Adrenal gland (tissue), 19 donors: ENCODE measurements at places on chromosomes 4 and X.

DNA sequence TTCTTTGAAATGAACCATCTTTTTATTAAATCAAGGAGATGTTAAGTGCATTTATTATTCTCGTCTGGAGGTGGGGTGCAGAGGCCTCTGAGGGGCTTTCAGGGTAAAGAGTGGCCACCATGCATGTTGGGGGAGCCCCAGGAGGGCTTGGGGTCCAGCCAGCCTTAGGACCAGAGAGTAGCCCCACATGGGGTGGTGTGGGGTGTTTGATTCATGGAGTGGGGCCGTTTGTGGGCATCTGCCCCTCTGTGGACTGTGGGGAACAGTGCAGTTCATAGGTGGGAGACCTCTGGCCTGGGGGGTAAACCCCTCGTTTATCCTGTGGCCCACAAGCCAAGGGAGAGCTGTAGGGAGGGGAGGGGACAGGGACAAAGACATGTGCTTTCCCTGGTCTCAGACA is 26.9 kb downstream of the HTRA3 start:
- no peak overlapping the region for H3K4me3 ChIP-seq
- no peak for DNase-seq
- H3K27me3 ChIP-seq = no peaks in the 10 kb centered on the region

DNA sequence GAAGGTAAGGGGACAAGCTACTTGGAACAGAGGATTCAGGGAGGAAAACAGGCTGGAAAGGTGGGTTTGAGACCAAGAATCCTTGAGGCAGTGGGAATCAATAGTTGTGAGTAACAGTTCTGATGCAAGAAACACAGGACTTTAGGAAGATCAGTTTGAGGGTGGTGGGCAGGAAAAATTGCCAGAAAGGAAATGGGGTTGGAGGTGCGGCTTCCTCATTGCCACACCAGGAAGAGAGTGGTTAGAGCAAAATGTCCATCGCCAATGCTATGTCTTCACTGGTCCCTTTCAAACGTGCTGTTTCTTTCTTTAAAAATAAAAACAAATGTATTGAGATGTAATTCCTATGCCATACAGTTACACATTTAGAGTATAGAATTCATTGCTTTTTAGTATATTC is 57.1 kb upstream of the NOCT start:
- no peaks in the 10 kb centered on the region for H3K27me3 ChIP-seq
- H3K4me3 ChIP-seq = no peak overlapping the region
- no peaks in the 10 kb centered on the region for H3K36me3 ChIP-seq
- DNase-seq = no peak
- H3K27ac ChIP-seq = no peak overlapping the region
- H3K4me1 ChIP-seq = no peaks in the 10 kb centered on the region

GRCh38 chr4:109169170-109169569 is 133.3 kb downstream of the COL25A1 start:
- no peaks in the 10 kb centered on the region for H3K4me1 ChIP-seq
- H3K27ac ChIP-seq = no peak overlapping the region
- no peaks in the 10 kb centered on the region for H3K27me3 ChIP-seq
- no peak overlapping the region for H3K4me3 ChIP-seq
- DNase-seq = no peak

DNA sequence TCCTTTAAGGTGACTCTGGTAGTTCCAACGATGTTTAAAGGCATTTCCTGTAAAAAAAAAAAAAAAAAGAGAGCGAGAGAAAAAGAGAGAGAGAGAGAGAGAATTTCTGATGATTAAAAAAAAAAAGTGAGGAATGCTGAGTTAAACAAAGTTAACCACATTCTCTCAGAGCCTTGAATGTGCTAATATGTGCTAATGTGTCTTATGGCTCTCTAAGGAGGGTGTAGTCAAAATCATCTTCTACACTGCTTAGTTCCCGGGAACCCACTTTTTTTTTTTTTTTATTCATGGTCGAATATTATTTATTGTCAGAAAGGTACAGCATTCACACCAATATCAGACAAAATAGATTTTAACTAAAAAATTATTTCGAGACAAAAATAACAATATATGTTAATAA is 111.7 kb downstream of the SNCA start:
- H3K27me3 ChIP-seq = no peaks in the 10 kb centered on the region
- DNase-seq = no peak
- no peak overlapping the region for H3K27ac ChIP-seq
- H3K4me3 ChIP-seq = no peak overlapping the region
- H3K36me3 ChIP-seq = no peaks in the 10 kb centered on the region
- no peaks in the 10 kb centered on the region for H3K4me1 ChIP-seq

DNA sequence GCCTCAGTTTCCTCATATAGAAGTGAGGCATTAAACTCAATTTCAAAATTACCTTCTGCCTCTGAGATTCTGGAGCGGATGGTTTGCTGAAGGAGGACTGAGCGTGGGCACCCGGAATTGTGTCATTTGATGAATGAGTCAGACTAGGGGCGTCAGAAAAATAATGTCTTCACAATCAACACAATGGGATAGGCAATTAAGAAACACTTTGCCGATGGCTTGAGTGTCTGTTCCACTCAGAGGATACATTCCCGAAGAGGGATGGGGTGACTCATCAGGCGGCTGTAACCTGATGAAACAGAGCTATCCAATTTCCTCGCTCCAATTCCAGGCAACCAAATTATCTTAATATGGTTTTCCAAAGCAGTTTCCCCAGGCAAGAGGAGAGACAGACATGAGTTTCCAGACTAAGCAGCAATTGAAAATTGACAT is 1.2 kb upstream of the CHRNA9 start:
- DNase-seq = no peak
- H3K27me3 ChIP-seq = no peaks in the 10 kb centered on the region
- H3K36me3 ChIP-seq = no peaks in the 10 kb centered on the region
- H3K4me1 ChIP-seq = no peaks in the 10 kb centered on the region

DNA sequence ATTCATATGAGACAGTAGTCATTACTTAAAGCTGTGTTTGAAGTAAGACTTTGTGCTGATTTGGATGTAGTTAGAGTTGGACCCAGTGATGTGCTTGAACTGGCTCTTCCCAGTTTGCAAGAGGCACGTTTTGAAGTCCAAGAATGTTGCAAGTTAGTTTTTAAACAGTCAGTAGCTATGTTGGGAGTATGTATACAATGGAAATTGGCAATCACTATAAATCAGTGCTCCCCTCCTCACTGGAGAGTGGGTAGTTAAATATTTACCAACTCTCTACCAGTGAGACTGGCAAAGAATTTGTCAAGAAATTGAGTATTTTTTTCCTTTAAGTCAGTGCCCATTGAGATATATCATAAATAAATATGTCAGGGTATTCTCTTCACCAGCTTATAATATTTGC is 191.9 kb upstream of the SPRY1 start:
- no peak for DNase-seq
- no peaks in the 10 kb centered on the region for H3K27me3 ChIP-seq
- no peak overlapping the region for H3K4me3 ChIP-seq
- H3K36me3 ChIP-seq = no peaks in the 10 kb centered on the region

- H3K27me3 ChIP-seq = no peaks in the 10 kb centered on the region
- H3K4me3 ChIP-seq = peak overlapping the region; percentile 51
- DNase-seq = no peak
- no peak overlapping the region for H3K27ac ChIP-seq
- peaks cover 5% of the 10 kb centered on the region for H3K4me1 ChIP-seq
These were observed 4.3 kb downstream of the DMD start for GRCh38 chrX:33207056-33207455.

DNA sequence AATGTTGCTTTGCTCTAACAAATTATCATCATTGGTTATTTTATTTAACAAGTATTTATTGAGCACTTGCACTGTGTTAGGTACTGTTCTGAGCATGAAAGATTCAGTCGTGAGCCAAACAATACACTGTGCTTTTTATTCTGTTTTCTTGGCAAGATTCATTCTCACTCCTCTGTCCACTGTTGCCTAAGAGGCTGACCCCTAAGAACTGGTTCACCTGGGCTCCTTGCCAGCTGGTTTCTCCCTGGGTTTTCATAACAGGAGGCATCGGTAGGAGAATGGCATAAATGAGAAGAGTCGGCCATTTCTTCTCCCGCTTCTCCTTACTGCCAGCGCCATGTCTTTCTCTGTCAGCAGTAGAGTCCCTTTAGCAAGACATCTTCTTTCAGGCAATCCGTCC is 243.7 kb upstream of the DIAPH2 start:
- H3K27me3 ChIP-seq = peaks cover 11% of the 10 kb centered on the region
- no peak overlapping the region for H3K27ac ChIP-seq
- H3K36me3 ChIP-seq = no peaks in the 10 kb centered on the region

- no peak overlapping the region for H3K4me3 ChIP-seq
- no peaks in the 10 kb centered on the region for H3K36me3 ChIP-seq
- H3K4me1 ChIP-seq = no peaks in the 10 kb centered on the region
- no peaks in the 10 kb centered on the region for H3K27me3 ChIP-seq
- no peak for DNase-seq
These were observed 931.2 kb downstream of the CCSER1 start for GRCh38 chr4:91058345-91058744.

DNA sequence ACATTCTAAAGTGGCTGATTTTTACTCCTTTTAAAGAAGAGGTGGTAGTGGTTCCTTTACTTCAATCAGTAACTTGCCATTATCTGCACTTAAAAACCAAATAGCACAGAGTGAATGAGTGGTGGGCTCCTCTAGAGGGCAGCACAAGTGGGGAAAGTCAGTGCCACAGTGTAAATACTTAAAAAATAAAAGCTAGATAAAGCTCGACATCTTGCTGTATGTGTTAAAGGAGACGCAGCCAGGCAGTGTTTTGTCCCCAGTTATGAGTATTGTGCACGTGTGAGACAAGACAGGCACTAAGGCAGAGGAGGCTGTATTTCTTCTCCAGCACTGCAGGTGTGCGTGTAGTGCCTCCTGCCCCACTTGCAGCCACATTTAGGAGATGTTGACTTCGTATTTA is 24.6 kb downstream of the NAP1L5 start:
- no peak for DNase-seq
- H3K27ac ChIP-seq = no peak overlapping the region
- H3K4me1 ChIP-seq = no peaks in the 10 kb centered on the region

- H3K36me3 ChIP-seq = no peaks in the 10 kb centered on the region
- H3K27me3 ChIP-seq = no peaks in the 10 kb centered on the region
- no peak overlapping the region for H3K27ac ChIP-seq
- no peak for DNase-seq
- H3K4me1 ChIP-seq = no peaks in the 10 kb centered on the region
These were observed 70.8 kb downstream of the SORCS2 start for GRCh38 chr4:7263166-7263565.
